ENCODE measurements at places on chromosomes 5 and 9. TPM values are rescaled to one million over a fixed set of nuclear protein-coding genes. Genes with fewer than 3 reads are reported as not detected.

DNA sequence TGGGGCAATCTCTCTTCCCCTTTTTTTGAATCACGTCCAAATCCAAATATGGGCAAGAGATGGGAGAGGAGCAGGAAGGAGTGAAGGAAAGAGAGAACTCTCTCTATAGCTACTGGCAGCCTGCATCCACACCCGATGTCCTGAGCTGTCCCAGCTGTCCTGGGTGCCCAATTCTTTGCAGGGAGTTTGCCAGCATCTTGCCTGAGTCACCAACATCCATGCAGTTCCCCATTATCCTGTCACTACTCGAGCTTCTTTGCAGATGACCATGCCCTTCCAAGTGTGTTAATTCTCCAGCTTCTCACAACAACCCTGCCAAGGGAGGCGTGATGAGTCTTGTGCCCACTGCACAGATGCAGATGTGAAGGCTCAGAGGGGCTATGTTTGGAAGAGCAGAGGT is 127.1 kb downstream of the NSG2 start:
- DNase-seq: no peak
- no peaks in the 10 kb centered on the region for H3K4me1 ChIP-seq
- H3K27me3 ChIP-seq: no peaks in the 10 kb centered on the region
- no peak overlapping the region for H3K27ac ChIP-seq

GRCh38 chr5:80147119-80147815 is 108.6 kb downstream of the SERINC5 start:
- H3K27ac ChIP-seq: no peak overlapping the region
- no peaks in the 10 kb centered on the region for H3K27me3 ChIP-seq
- no peak overlapping the region for H3K4me3 ChIP-seq
- H3K36me3 ChIP-seq: no peaks in the 10 kb centered on the region
- no peak for DNase-seq

DNA sequence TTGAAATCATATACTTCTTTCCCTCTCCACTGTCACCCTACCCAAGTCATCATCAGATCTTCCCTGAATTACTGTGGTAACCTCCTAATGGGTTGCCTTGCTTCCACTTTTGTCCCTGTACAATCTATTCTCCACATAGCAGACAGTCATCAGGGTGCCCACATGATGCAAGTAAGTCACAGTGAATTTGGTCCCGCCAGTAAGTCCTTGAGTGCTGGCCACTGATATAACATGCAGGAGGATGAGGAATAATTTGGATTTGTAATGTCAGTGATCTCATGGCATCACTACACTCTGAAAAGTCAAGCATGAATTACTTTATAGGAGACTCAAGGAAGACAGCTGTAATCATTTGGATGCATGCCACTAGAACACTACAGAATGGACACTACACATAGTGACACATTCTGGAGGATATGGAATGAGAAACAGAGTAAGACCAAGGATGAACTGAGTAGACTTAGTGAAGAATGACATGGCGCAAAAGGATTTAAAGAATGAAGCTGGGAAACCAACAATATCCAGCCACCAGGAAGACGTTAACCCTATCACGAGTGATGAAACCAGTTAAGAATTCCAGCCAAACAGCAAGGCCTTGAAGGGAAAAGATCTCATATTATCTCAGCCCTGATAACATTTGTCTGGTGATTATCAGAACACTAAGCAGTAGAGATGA is 28.6 kb downstream of the MARCHF3 start:
- H3K4me1 ChIP-seq: peaks cover 40% of the 10 kb centered on the region
- H3K27ac ChIP-seq: peak overlapping the region; percentile 89
- no peaks in the 10 kb centered on the region for H3K27me3 ChIP-seq
- no peaks in the 10 kb centered on the region for H3K36me3 ChIP-seq

DNA sequence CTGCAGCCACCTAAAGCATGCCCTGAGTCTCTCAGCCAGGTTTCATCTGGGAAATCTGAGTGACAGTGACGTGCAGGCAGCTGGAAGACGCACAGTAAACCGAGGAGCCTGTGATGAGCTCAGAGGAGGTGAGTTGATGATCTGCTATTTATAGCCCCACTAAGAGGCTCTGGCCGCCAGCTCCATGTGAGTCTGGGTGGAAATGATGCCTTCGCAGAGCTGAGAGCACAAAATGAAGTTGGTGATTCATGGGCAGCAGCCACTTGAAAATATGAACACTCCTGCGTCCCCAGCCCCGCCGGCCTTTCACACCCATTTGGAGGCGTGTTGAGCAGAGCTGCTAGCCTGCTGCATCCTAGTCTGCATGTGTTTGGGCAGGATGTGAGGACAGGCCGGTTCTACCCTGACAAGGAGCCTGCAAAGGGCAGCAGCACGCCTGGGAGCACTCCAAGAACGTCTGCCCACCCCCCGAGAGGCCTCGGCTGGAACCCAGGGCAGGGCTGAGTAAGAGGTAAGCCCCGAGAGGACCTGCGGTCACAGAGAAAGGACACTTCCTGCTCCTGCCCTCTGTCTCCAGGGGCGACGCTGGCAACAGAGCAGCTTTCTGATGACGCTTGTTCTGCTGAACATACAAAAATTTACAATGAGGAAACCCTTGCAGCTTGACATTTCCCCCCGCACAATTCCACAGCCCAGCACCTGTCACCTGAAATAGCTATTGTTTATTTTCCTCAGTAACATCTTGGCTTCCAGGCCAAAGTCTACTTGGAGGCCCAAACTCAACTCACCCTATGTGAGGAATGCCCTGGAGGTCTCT is 25.1 kb upstream of the CDKN2AIPNL start:
- peak overlapping the region; percentile 47 for H3K4me3 ChIP-seq
- peaks cover 47% of the 10 kb centered on the region for H3K4me1 ChIP-seq
- H3K36me3 ChIP-seq: no peaks in the 10 kb centered on the region
- peak overlapping the region; percentile 99 for H3K27ac ChIP-seq
- peak; percentile 99 for DNase-seq

GRCh38 chr9:96655198-96655851 is at the start of gene PRXL2C:
TSS of gene PRXL2C (minus strand) at chr9:96655317. CDS start at chr9:96655281, 36 bp downstream.
- peaks cover 25% of the 10 kb centered on the region for H3K4me1 ChIP-seq
- no peaks in the 10 kb centered on the region for H3K36me3 ChIP-seq
- peak; percentile 88 for DNase-seq
- H3K27me3 ChIP-seq: no peaks in the 10 kb centered on the region

Gene ANKRD18B
- 0.11 TPM for total RNA-seq

Gene INSL4
- not detected for total RNA-seq

Gene SLC36A3
- total RNA-seq: not detected
